ENCODE measurements at places on chromosomes 5 and 9.

GRCh38 chr9:88230612-88231011 lies 92.3 kb upstream of the SPATA31C2 start:
- DNase-seq = no peak

GRCh38 chr9:9905736-9906135 lies 707.1 kb downstream of the PTPRD start:
- DNase-seq = no peak

DNA sequence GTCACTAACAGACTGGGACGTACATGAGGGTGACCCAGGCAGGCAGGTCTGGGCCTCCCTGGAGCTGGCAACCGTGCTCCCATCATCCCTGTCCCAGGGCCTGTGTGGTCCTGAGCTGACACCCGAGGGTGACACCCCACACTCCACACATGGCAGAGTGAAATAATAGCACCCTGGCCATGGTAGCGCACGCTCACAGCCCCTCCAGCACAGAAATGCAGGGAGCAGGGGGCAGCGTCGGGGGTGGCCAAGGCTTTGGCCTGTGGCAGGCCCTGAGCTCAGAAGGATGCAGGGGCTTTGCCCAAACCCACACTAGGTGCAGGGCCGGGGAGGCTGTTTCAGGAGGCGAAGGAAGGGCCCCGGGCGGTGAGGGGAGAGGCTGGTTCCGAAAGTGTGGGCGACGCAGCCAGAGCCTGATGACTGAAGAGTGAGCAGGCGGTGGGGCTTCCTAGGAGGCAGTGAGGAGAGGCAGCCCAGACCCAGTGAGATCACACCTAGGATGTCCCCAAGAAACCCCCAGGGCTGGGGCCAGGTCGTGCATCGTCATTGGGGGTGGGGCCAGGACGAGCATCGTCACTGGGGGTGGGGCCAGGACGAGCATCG lies 12.9 kb downstream of the OR2V2 start:
- DNase-seq = peak; percentile 75

- DNase-seq = no peak
Measured at GRCh38 chr9:137074657-137075274, 2.6 kb upstream of the UAP1L1 start.

DNA sequence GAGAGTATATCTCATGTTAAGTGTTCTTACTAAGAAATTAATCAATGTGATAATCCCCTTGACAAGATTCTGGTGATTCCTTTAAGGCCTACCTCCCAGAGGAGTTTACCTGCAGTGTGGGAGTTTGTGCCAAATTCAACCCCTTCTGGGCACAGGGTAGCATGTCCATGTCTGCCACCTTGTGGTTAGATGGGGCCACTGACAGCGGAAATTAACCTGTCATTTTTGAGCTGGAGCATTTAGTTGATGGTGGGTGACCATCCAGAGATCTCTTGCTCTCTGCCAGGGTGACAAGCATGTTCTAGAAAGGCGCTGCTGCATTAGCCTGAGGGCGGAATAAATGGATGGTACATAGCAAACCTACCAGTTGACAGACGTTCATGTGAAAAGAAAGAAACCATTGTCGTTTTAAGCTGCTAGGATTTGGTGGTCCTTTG lies 132.2 kb downstream of the FBXO4 start:
- DNase-seq = peak; percentile 37

DNA sequence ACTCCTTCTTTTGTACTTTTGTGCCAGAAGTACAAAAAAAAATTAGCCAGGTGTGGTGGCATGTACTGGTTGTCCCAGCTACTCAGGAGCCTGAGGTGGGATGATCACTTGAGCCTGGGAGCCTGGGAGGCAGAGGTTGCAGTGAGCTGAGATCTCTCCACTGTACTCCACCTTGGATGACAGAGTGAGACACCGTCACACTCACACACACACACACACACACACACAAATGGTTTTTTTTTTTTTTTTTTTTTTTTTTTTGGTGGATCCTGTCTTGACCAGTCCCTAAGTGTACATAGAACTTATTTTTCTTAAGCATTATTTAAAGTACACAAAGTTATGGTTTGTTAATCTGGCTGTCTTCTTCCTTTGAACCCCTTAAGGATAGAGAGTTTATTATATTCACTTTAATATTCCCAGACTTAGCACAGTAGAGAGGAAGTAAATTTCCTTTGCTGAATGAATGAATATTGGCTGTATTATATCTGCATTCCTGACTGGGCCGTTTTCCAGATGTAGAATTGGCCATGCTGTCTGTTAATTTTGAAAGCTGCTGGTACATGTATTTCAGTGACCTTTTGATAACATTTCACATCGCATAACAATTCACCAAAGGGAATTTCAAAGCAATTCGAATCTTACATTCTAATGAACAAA lies 429.0 kb upstream of the ZNF608 start:
- no peak for DNase-seq

DNA sequence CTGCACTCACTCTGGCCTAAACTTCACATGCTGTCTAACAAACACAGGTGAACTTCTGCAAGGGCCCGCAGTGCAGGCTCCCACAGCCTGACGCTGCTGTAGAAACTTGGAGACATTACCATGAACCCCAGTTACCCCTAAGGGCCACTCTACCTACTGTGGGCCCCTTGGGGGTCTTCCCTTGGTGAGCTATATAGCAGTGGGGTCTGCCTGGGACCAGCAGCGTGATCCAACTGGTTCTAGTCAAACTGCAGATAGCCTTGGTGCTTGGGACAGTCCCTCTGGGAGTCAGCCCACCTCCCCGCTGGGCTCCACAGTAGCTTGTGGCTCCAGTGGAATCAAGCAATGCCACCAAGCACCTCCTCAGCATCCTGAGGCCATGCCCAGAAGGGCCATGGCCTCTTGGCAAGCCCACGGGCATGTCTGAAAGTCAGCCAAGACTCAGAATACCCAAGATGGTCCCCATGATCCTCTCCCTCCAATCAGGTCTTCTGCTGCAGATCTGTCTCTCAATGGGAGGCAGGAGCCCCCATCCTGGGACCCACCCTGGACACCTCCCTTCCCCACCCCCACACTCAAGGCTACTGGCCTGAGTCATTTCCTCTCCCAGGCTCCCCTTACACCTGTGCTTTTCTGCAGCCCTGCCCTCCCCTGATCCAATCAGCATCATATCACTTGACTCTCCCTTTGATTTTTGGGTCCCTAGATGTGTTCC lies 230.0 kb upstream of the IRX1 start:
- no peak for DNase-seq

GRCh38 chr5:13704396-13704795 lies 240.1 kb downstream of the DNAH5 start:
- DNase-seq = no peak

DNA sequence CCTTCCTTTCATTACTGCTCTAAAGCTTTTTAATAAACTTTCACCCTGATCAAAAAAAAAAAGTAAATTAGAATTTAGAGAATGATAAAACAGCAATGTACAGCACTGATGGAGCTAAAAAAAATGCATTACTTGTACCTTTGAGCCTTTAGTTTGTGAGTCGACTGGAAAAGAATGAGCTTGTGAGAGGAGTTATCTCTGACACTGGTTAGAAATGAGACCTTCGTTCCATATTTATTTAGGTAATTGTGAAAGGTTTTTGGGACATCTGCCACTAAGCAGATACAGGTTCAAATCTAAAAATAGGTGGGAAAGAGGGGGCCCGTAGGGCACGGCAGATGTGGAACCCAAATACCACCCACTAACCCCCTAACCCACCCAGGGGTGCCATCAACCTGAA lies 376.8 kb downstream of the ICE1 start:
- DNase-seq = no peak

DNA sequence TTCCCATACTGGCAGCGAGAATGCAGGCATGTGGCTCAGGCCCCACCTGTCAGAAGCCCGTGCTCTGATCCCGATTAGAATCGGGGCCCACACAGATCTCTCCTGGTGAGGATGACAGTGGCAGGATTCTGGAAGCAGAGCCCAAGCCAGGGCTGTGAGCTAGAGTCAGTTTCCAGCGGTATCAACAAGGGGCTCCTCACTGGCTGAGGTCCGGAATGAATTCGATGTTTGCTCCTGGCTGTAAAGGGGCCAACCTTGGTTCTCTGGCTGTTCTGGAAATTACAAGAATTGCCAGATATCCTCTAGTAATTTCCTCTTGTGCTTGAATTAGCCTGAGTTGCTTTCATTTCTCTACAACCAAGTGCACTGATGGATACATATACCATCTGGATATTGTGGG lies 129.1 kb upstream of the SPRY4 start:
- no peak for DNase-seq

DNA sequence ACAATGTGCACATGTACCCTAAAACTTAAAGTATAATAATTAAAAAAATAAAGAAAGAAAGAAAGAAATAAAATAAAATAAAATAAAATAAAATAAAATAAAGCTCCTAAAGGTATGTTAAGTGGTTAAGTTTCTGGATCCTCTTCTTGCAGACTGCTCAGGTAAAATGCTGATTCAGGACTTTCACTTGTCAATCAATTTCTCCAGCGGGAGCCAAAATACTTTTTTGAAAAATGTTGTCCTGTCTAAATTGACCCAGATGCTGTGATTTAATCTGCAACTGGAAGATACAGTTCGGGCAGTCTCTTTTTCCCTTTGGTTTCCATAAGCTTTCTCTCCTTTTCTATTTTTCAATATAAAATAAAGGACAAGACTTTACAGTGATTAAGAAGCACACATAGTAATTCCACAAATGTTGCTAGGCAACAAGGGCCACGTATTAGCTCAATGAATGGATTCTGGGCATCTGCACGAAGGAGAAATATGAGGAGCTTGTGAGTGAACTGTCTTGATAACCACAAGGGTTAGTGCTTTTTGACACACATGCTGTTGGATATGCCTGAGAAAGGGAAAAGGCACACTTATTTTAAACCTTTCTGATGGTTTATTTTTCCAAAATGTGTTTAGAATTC lies 38.6 kb downstream of the HTR4 start:
- no peak for DNase-seq

DNA sequence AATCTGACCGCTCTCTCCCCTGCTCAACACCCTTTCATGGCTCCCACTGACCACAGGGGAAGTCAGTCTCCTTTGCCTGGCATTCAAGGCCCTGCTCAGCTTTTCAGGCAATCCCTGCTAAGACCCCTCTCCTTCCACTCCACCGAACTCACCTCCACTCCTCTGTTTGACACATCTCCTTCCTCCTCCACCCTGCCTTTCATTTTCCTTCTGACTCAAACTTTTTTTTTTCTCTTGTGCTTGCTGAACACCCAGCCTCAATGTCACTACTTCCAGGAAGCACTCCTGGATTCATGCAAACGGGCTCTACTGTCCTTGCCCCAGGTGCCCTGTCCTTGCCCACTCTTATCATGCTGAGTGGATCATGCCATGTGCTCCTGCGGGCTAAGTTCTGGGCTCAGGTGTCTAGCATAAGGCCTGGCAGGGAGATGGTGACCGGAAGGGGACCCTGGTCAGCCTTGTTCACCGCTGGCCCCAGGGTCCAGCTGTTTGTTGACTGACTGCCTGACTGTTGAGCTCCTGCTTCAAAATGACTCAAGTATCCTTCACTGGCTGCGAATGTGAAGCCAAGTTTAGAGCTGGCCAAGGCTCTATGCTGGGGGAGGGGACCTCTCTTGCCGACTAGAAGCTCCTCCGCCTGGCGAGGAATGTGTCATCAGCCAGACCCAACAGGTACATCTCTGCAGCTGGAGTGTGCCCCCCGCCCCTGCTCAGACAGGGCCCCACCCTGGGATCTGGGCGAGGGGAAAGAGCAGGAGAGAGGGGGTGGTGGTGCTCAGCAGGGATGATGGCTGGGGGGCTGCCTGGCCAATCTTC lies 6.2 kb downstream of the NR5A1 start:
- DNase-seq = no peak

DNA sequence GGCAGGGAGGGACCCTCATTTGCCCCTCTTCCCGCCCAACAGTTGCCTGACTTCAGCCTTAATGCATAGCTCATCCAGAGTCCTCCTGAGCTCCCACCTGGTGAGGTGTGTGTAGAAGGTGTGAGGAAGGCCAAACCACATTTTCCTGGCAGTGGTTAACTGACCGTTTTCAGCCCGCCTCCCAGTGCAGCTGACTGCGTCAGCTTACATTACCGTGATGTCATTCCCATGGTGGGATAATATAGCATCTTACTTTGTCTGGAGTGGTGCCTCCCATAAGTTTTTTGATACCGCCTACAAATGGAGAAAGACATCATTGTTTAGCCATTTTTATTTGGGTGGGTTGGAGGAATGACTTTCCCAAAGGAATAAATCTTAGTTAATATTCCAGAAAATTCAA lies 151.9 kb downstream of the C9orf152 start:
- DNase-seq = no peak

- no peak for DNase-seq
Measured at GRCh38 chr5:155129513-155129880, 115.9 kb downstream of the KIF4B start.

- DNase-seq = peak; percentile 39
Measured at GRCh38 chr9:114805670-114806525, at the start of gene TNFSF15. Gene TNFSF15, minus strand, starts transcription at chr9:114806039. Its CDS starts 27 bp downstream, at chr9:114806012.

GRCh38 chr5:17799521-17799920 lies 165.3 kb downstream of the TAF11L14 start:
- DNase-seq = no peak

DNA sequence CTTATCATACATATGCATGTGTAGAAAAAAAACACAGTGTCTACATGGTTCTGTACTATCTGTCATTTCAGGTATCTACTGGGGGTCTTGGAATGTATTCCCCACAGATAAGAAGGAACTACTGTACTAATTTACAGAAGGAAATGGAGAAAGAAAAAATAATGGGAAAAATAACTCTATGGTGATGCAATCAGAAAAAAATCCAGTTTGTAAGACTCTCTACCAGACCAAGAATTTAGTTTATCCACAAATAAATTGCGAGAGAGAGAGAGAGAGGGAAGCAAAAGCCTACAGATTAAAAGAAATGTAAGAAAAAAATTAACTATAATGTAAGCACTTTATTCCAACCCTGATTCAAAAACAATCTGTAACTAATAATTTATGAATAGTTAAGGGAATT lies 708.6 kb upstream of the ZNF608 start:
- no peak for DNase-seq

DNA sequence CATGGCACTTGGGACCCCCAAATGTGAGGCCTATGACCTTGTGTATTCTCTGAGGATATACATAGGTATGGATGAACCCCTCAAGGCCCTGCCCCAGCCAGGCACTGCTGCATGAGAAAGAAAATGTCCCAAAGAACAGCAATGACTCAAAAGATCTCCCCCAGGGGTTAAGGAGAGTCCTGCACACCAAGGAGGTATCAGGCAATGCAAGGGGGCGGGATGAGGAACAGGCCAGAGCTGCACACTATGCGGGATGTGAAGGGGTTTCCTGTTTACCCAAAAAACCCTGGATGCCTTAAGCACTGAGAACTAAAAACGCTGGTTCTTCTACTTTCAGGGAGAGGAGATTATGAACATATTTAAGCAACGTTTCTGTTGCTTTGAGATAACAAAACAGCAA lies 3.4 kb downstream of the RAPGEF1 start:
- DNase-seq = no peak

DNA sequence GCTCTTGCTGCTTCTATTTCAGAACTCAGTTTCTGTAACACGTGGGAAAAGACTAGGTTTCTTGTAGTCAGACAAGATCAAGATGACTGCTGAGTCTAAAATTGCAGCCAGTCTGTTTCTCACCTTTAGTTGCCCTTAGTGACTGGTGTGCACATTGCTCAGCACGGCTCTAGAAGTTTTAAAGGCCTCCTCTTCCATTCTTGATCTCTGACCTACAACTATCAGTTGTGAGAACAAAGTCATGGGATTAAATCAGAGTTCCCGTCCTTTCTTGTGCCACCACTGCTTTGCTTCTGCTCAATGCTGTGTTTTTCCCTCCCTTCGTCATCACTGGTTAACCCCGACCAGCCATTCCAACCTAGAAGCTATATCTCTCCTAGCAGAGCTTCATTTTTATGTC lies 52.8 kb downstream of the GDA start:
- no peak for DNase-seq

GRCh38 chr5:149488645-149489306 lies 62.5 kb downstream of the CSNK1A1 start:
- DNase-seq = no peak

GRCh38 chr9:128034821-128035652 lies 32.1 kb downstream of the NAIF1 start:
- DNase-seq = peak; percentile 66

Data from activated naive CD8-positive, alpha-beta T cell treated with anti-CD3 and anti-CD28 coated beads, Interleukin-2, amount 10 ng/mL, durations not matched to agents 7 days and 5 days (primary cell).